GM20000 (cell line): ENCODE measurements at places on chromosomes 5 and 9.
A peak's percentile ranks its signal among the peaks of the same experiment; 100 is the strongest.

GRCh38 chr9:83501565-83501964, 36.6 kb downstream of the FRMD3 start:
- DNase-seq, result no peak

- DNase-seq, result peak; percentile 14
These were observed 37.6 kb downstream of the ELL2 start for GRCh38 chr5:95923918-95924544.

GRCh38 chr9:97853056-97853843, at the start of gene FOXE1:
Gene FOXE1, plus strand, starts transcription at chr9:97853226. Its CDS starts 689 bp downstream, at chr9:97853915.
- DNase-seq, result peak; percentile 46

DNA sequence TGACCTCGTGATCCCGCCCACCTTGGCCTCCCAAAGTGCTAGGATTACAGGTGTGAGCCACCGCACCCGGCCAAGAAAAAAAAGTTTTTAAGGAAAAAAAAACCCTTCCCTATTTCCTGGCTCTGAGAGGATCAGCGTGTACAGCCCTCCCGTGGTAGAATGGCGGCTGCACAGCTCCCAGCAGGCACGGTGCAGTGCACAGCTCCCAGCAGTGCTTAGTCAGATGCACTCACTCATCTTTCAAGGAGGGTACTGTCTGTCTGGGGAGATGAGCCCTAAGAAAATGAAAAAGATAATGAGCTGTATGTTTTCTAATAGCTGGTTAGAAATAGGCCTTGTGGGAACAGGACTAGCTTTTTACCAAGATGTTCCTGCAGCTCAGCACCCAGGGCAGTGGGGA, 36.7 kb upstream of the SLC2A8 start:
- no peak for DNase-seq
